ENCODE measurements at places on chromosomes 1 and 21.

- peak; percentile 6 for DNase-seq
Observed at GRCh38 chr1:6129313-6129712, 50.8 kb downstream of the CHD5 start.

DNA sequence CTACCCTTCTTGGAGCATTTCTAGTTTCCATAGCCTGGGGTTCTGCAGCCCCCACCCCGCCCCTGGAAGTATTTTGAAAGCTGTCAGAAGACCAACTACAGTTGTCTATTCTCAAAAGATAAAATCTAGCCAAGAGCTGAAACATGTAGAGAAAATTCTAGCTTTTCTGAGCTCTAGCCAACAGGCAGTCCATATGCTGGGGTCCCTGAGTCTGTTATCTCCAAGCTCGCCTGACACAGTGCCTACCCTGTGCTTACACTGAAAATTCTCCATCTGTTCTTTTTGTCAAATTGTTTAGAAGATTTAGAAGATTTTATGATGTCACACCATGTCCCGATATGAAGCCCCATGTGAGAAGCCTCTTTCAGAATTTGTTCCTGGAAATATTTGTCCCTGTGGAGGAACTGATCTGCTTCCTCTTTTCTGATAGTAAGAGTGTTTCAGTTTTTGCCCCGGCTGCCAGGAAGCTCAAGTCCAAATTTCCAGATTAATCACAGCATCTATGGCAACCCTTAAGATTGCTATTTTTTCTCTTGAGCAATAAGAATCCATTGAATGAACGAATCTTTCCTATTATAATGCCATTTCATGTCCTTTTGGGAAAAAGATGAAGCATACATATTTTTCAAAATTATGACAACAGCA is 23.7 kb upstream of the CSF3R start:
- no peak for DNase-seq

GRCh38 chr1:201348211-201348566 is 29.3 kb downstream of the TNNT2 start:
- peak; percentile 34 for DNase-seq

DNA sequence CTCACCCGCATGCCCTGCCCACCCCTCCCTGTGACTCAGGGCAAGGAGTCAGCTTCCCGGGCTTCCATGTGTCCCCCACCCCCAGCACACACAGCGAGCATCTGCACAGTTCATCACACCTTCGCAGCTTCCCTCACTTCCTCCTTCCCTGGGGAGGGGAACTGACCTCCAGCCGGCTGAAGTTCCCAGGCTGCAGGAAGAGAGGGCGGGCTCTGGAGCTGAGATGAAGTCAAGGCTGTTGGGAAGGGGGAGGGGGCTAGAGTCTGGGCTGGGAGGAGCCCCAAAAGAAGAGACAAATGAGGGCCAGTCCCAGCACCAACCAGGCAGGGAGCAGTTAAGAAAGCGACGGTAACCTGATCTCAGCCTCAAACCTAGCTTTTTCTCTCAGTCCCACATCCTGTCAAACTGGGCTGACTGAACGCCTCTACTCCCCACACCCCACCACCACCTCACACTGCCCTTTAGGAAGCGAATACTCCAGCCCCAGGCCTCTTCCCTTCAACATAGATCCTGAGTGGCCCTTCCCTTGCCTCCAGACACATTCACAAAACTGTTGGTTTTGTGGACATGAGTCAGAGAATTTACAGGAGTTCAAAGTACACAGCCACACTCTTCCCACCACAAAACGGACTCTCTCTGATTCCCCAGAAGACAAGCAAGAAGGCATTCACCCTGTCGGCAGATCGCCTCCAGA is 1.8 kb downstream of the RHOC start:
- peak; percentile 94 for DNase-seq

- peak; percentile 94 for DNase-seq
Observed at GRCh38 chr1:47179017-47179987, 10.5 kb downstream of the PDZK1IP1 start.

DNA sequence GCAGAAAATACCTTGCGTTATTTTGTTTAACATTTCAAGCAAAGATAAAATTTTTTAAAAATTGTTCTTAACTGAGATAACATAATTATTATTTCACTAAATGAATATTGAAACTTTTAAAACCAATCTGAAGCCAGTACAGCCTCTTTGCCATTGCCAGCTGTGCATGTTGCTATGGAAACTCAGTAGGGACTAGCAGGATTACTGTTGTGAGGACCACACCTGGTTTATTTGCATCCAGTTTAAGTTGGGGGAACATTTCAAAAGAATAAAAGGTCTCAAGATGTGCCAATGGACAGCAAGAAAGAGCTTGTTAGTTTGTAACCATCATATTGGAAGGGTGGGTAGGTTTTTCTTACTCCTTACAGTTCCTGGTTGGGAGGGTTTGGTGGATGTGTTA is 80.7 kb downstream of the POU2F1 start:
- no peak for DNase-seq

- DNase-seq = no peak
Observed at GRCh38 chr1:222644636-222644980, 26.7 kb downstream of the MIA3 start.

- DNase-seq = no peak
Observed at GRCh38 chr1:43414634-43415223, 25.0 kb downstream of the SZT2 start.

GRCh38 chr1:171484760-171485374 is 463 bp upstream of the PRRC2C start:
- no peak for DNase-seq

DNA sequence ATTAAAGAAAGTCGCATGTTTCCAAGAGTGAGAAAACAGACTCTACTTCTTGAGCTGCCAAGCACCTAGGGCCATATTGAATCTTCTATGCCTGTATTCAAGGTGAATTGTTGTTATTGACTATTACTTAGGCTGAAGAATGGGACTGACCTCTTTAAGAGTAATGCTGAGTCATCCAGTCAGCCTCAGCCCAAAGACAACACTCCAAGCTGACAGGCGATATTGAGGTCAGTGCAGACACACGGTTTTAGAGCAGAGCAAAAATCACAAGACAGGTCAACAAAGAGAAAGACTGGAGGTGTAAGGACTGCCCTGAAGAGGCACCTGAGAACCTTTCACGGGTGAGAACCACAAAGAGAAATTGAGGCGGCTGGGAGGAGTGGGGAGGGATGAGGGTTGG is 146.9 kb downstream of the MIS18A start:
- DNase-seq = no peak

DNA sequence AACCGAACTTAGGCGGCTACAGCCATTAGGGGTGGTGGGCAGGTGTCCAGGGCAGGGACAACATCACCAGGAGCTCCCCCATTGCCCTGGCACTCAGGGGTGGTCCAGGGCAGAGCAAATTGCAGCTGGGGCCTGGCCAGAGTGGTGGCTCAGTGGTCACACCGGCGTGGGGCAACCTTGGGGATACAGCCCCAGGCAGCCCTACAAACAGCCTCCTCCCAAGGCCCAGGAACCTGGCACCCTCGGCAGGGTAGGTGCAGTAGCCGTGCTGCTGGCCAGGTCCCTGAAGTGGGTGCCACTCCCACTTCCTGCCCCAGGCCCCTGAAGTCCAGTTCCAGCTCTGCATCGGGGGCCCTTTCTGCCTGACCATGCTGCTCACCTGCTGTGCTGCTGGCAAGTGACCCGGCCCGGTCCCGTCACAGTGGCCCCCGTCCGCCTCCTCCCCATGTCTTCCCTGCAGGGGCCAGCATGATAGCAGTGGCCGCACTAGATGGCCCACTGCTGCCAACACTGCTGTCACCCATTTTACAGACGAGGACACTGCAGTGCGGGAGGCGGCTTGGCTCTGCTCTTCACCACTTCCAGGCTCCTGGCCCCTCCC is 712.8 kb downstream of the MATN1 start:
- DNase-seq = no peak

- no peak for DNase-seq
Observed at GRCh38 chr1:30737357-30738039, 14.1 kb upstream of the MATN1 start.

DNA sequence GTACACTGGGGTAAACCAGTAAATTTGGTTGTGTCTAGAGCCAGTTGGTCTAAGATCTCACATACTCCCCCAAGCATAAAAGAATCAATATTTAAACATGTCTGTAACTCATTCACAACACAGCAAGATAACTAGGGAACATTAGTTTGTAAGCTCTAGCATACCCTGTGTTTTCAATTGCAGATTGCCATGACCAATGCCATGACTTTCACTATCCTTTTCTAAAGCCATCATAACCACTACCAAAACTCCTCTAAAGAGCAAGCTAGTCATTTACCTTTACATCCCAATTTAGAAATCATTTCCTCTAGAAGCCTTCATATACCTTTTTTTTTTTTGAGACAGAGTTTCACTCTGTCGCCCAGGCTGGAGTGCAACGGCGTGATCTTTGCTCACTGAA is 56.5 kb upstream of the PLA2G4A start:
- no peak for DNase-seq

DNA sequence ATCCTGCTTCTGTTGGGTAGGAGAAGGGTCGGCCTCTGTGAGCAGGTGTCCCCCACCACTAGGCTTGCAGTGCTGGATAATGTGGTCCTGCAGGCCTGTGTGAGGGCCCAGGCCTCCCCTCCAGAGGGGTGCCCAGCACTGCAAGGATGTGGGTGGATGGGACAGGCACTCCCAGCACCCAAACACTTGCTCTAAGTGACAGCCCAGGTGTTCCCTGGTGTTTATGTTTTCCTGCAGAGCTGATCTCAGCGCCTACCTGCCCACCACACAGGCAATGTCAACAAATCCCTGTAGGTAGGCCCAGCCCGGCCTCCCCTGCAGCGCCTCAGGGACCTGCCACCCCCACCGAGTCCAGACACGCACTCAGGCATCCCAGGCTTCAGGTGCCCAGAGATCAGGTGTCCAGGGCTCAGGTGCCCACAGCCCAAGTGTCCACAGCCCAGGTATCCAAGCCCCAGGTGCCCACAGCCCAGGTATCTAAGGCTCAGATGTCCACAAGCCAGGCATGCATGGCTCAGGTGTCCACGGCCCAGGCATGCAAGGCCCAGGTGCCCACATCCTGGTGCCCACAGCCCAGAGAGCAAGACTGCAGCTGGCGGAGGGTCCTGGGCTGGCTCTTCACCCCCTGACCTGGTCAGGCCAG is 59.2 kb downstream of the WNT9A start:
- peak; percentile 16 for DNase-seq

- DNase-seq = no peak
Observed at GRCh38 chr1:43953361-43953760, 6.6 kb downstream of the IPO13 start.

- no peak for DNase-seq
Observed at GRCh38 chr21:46410516-46410915, 48.2 kb upstream of the DIP2A start.

GRCh38 chr1:53256511-53257453 is 18.5 kb upstream of the MAGOH start:
- DNase-seq = no peak

Data from left hindlimb (tissue), 1 donor.